ENCODE measurements at places on chromosomes 1 and 21.

DNA sequence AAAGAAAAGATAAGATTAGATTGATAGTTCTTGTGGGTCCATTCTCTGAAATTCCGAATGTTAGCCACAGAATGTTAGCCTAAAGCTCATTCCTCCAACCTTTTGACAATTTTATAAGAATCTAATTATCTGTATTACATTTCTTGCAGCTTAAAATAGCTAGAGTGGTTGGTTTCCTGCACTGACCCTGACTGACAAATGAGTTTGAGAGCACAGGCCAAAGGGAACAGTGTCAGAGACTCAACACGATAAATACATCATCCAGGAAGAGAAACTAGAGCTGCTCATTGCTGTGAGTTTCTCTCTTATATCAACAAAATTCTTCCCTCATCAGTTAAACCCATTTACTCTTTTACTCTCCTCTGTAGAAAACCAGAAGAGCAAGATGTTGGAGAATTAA, 82.1 kb upstream of the PPM1J start:
- no peak for DNase-seq

DNA sequence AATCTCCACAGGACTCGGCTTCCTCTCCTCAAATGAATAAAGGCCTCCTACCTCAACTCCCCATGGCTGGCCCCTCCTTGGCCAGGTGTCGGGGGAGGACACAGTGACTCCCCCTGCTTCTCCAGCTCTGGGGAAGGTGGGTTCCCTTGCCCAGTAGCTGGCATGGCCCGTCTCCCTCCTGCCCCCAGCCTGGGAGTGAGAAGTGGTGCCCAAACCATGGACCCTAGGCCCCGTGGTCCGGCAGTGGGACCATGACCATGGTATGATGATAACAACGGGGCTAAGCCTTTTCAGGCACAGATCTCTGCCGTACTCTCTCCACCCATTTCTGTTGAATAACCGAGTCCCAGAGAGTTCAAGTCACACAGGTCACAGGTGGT, 11.2 kb downstream of the PLA2G2F start:
- DNase-seq: no peak

GRCh38 chr1:36523850-36524249, 41.1 kb upstream of the CSF3R start:
- no peak for DNase-seq

GRCh38 chr1:216702170-216702569, 21.1 kb downstream of the ESRRG start:
- DNase-seq: no peak

DNA sequence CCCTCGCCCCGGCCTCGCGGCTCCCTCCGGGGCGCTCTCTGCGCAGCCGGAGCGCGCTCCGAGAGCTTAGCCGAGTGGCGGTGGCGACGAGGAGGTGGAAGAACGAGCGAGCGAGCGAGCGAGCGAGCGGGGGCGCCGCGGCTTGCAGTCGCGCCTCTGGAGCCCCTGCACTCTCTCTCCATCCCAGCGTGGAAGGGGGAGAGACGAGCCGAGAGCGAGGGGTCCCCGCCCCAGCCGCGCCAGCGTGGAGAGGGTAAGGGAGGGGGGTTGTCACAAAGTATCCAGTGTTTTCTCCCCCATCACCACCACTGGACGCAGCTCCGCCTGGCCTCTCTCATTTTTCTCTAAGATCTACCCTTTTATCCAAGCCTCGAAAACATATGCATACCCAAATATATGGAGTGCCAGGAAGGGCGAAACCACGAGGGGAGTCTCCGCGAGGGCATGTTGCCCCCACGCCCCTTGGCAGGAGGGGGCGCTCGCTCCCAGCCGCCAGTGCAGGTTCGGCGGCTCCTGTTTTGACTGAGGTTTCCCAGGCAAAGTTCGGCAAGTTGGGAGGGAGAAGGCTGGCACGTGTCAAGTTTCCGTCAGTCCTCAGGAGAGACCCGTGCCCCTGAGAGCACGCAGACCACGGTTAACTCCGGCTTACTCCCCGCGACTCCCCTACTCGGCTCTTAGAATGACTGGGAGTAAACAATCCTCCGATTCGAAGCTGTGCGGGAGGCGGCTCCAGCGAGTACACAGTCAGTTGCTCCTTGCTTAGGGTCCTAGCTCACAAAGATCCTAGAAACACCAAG, 569 bp upstream of the DAB1 start:
- DNase-seq: peak; percentile 42

DNA sequence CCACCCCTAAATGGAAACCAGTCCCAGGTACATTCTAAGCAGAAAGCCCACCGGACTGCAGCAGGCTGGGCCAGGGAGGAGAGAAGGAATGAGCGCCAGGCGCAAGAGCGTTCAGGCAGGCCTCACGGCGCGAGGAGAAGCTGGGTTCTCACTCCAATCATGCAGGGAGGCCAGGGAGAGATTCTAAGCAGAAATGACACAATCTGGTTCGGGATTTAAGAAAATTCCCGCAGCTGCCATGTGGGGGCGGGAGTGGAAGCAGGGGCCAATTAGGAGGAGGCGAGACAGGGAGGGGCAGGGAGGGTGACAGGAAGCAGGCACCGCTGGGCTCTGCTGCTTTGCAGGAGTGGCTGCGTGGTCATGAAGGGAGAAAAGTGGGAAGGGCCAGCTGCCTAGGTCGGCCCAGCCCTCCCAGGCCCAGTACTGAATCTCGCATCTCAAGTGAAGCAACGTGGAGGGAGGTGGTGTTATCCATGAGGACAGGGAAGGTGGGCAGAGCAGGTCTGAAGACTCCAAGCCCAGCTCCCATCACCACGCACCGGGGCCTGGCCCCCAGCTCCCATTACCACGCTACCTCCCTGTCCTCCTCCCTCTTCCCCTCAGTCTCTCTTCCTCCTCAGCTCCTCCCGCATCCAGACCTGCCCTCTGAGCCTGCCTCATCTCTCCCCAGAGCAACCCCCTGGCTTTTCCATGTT, 11.8 kb downstream of the NPHP4 start:
- peak; percentile 72 for DNase-seq

- DNase-seq: no peak
Measured at GRCh38 chr1:160756849-160757201, 17.8 kb downstream of the SLAMF7 start.

GRCh38 chr1:166956872-166957271, 18.5 kb downstream of the ILDR2 start:
- DNase-seq: no peak

- peak; percentile 29 for DNase-seq
Measured at GRCh38 chr21:45010096-45010495, 64.3 kb upstream of the ADARB1 start.

- no peak for DNase-seq
Measured at GRCh38 chr1:189673217-189673616, 804.4 kb downstream of the BRINP3 start.

DNA sequence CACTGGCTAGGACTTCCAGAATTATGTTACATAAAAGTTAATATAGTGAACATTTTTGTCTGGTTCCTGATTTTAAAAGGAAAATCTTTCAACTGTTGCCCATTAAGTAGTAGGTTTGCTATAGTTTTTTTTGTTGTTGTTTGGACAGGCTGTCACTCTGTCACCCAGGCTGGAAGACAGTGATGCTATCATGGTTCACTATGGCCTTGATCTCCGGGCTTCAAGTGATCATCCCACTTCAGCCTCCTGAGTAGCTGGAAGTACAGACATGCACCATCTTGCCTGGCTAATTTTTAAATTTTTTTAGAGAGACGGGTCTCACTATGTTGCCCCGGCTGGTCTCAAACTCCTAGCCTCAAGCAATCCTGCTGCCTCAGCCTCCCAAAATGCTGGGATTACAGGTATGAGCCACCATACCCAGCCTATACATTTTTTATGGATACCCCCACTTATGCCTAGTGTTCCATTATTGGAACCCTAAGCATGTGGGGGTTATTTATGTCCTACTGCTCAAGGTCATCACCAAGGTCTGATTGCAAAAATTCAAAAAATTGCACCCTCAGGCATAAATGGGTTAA, 6.5 kb downstream of the CTXND2 start:
- DNase-seq: no peak

GRCh38 chr1:155961937-155962336, 16.4 kb downstream of the ARHGEF2 start:
- DNase-seq: peak; percentile 92

GRCh38 chr1:187629075-187629474, 800.3 kb downstream of the PLA2G4A start:
- DNase-seq: no peak

GRCh38 chr1:186304982-186305949, 69.8 kb downstream of the TPR start:
- peak; percentile 34 for DNase-seq

- peak; percentile 59 for DNase-seq
Measured at GRCh38 chr1:180482425-180483275, 19.7 kb downstream of the ACBD6 start.

- DNase-seq: no peak
Measured at GRCh38 chr21:38903690-38904139, 98.0 kb downstream of the ETS2 start.

- no peak for DNase-seq
Measured at GRCh38 chr1:192726820-192727504, 81.9 kb upstream of the RGS2 start.

- peak; percentile 51 for DNase-seq
Measured at GRCh38 chr1:99963041-99963795, 6.6 kb upstream of the SLC35A3 start.

- DNase-seq: no peak
Measured at GRCh38 chr1:214367841-214368240, 86.9 kb downstream of the SMYD2 start.

DNA sequence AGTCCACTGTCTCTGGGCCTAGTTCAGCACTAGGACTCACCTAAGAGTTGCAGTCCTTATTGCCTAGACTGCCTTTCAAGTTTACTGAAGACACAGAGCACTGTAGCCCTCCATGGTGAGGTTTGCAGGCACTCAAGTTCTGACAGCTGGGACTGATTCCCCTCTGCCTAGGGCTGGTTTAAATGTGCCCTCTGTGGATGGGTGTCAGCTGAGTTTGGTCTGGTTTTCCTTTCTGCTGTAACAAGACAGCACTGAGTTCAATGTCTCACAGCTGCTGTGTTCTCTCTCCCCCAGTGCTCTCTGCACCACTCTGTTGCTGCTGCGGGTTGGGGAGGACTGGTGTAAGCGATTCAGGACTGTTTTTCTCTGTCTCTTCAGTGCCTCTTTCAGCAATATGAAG, 75.2 kb upstream of the C1orf21 start:
- no peak for DNase-seq

DNA sequence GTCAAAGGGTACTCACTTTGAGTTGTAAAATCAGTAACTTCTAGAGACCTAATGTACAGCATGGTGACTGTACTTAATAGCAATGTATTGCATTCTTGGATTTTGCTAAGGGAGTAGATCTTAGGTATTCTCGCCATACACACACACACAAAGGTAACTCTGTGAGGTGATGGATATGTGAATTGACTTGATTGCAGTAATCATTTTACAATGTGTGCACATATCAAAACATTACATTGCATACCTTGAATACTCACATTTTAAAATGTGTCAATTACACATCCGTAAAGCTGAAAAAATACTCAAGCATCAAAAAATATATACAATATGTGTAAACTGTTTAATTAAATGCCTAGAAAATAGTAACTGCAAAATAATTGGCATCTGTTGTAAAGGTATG, 86.0 kb downstream of the SLC35F3 start:
- no peak for DNase-seq

- peak; percentile 46 for DNase-seq
Measured at GRCh38 chr1:226723657-226724532, 15.2 kb downstream of the ITPKB start.

DNA sequence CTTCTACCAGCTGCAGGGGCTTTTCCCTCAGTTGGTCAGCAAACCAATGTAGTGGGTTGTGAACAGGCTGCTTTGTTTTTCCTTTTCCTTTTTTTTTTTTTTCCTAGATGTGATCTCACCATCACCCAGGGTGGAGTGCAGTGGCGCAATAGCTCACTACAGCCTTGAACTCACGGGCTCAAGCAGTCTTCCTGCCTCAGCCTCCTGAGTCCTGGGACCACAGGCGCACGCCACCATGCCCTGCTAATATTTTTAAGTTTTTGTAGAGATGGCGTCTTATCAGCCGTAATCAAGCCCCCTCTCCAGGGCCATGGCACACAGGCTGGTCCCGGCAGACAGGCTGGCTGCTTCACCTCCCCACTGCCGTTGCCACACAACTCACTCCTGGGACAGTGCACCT, 3.4 kb upstream of the TRIM11 start:
- DNase-seq: peak; percentile 51

GRCh38 chr1:41313661-41314131, 47.5 kb upstream of the FOXO6 start:
- peak; percentile 23 for DNase-seq

DNA sequence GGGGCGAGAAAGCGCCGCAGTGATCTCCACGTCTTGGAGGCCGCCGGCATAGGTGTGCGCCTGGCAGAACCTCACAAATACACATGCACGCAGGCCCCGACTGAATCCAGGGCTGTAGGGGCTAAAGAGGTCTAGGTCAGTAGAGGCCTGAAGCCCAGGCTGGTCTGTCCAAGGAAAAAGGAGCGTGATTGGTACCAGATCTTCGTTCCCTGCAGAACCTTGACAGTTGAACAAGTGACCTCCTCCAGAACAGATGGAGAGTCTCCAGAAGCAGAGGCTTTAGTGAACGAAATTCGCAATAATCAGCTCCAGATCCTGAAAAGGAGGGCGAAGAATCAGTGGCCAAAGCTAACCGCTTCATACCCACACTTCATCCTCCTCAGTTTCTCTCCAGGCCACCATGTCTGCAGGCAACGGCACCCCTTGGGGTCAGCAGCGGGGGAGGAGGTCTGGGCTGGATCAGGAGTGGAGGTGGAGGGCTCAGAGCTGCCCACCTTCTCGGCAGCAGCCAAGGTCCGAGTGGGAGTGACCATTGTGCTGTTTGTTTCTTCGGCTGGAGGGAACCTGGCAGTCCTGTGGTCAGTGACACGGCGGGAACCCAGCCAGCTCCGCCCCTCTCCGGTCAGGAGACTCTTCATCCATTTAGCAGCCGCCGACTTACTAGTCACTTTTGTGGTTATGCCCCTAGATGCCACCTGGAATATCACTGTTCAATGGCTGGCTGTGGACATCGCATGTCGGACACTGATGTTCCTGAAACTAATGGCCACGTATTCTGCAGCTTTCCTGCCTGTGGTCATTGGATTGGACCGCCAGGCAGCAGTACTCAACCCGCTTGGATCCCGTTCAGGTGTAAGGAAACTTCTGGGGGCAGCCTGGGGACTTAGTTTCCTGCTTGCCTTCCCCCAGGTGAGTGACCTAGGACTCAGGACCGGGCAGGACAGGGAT, 749 bp upstream of the PEX11B start:
- peak; percentile 29 for DNase-seq

DNA sequence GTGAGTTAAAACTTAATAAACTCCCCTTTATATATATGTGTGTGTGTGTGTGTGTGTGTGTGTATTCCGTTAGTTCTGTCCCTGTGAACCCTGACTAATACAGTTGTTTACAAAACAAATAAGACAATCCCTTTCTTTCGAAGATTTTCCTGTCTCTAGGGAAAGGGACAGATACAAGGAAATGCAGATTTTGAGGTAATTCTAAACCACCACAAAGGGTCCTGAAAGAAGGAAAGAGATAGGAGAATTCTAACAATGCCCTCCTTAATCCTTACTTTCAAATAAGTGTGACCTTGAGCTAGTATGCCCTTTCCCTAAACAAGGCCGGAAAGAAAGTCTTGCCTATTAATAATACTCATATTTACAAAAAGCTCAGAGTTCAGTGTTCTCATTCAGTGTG, 164.8 kb upstream of the COL11A1 start:
- no peak for DNase-seq
